Ovary (tissue), 10 donors: ENCODE measurements at places on chromosomes 5 and 9. TPM values are rescaled to one million over a fixed set of nuclear protein-coding genes. Genes with fewer than 3 reads are reported as not detected.

DNA sequence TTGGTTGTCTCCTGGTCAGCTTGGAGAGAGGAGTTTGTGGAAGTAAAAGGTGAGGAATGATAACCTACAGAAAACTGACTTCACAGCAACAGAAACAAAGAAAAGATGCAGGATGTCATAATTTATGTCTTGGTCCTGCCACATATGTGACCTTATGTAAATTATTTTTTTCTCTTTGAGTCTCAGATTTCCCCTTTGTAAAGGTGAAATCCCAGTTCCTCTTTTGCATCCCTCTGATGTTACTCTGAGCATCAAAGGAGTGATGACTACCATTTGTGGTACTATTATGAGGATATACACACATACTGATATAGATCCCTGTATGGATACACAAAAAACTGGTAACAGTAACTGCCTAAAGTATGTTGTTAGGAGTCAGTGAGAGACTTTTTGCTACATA lies 1.4 kb upstream of the THG1L start:
- no peak overlapping the region for H3K4me3 ChIP-seq
- no peak for DNase-seq
- H3K27me3 ChIP-seq, result no peaks in the 10 kb centered on the region
- no peaks in the 10 kb centered on the region for H3K36me3 ChIP-seq

CCDC152 gene
- 4.9 TPM for total RNA-seq

GRCh38 chr5:169791251-169791650 lies 154.2 kb downstream of the DOCK2 start:
- no peaks in the 10 kb centered on the region for H3K27me3 ChIP-seq
- no peak overlapping the region for H3K4me3 ChIP-seq
- H3K27ac ChIP-seq, result no peak overlapping the region
- no peaks in the 10 kb centered on the region for H3K4me1 ChIP-seq
- no peak for DNase-seq
- no peaks in the 10 kb centered on the region for H3K36me3 ChIP-seq

GRCh38 chr5:94818904-94819303 lies 200.4 kb downstream of the SLF1 start:
- no peaks in the 10 kb centered on the region for H3K36me3 ChIP-seq
- no peak overlapping the region for H3K4me3 ChIP-seq
- no peak overlapping the region for H3K27ac ChIP-seq

GRCh38 chr5:32254881-32255539 lies 57.7 kb downstream of the MTMR12 start:
- H3K27ac ChIP-seq, result no peak overlapping the region
- no peaks in the 10 kb centered on the region for H3K4me1 ChIP-seq
- DNase-seq, result no peak
- H3K36me3 ChIP-seq, result no peaks in the 10 kb centered on the region
- no peak overlapping the region for H3K4me3 ChIP-seq
